Daoy (cell line): ENCODE measurements at places on chromosomes 3 and 15. TPM values are rescaled to one million over a fixed set of nuclear protein-coding genes. Genes with fewer than 3 reads are reported as not detected.

DNA sequence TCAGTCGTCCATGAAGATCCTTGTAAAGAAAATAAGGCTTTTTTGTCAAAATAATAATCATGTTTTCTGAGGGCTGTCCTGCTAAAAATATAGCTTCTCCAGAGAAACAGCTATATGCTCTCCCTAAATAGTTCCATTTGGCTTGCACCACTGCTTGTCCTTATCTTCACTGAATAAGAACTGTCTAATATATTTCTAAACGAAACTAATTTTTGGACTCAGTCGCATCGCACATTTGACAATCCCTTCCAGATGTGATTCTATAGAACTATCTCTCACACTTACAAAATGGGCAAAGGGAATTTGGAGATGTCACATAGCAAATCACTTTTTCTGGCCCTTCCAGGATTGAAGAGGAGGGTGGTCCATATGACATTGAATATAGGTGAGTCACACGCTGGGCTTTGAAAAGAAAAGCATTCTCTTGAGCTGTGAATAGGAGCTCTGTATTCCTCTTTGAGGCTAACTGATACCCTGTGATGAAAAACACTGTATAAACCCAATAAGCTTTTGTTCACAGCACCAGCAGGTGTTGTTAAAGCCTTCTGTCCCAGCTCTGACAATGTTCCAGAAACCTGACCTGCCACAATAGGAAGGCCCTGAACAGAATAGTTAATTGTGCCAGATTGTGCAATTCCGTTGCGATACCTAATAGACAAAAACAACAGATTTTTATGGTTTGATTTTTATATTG lies 1144.2 kb downstream of the ROBO2 start:
- DNase-seq, result no peak

DNA sequence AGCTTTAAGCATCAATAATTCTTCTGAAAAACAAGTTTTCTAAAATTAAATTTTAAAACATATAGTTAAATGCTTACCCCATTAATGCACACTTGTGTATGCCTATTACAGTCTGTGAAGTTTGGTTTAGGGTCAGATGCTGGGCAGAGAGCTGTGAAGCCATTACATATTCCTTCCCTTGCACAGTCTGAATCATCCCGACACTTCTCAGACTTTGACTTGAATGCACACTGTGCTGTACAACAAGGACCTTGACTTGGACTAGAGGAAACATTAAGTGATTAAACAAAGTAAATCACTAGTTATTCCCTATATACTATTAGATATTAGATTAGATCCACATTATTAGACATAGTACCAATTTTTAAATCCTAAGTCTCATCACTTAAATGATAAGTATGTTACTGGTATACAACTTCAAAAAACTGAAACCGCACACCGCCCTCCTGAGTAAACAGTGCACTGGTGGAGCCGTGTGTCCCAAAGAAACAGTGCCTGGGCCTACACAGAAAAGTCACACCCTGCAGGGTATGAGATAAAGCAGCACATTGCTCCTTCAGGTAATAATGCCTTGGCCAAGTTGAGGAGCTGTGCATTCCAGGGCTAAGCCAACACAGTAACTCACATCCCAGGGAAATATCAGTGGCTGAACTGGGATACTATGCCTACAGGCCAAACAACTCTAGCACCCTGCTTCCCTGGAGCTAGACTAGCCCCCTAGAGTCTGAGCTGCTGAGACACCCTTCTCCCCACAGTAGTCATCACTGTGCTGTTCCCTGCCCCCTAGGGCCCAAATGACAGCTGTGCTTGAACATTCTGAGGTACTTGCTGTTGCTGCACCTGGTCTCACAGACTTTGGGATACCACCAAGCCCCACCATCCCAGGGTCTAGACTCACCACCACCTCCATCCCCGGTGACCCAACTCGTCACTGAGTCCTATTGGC lies 137.5 kb downstream of the ADAM10 start:
- no peak for DNase-seq

GRCh38 chr3:127796045-127796830 lies 26.1 kb downstream of the MGLL start:
- no peak for DNase-seq

CTXN2 gene
- total RNA-seq, result not detected in 2 replicates

DNA sequence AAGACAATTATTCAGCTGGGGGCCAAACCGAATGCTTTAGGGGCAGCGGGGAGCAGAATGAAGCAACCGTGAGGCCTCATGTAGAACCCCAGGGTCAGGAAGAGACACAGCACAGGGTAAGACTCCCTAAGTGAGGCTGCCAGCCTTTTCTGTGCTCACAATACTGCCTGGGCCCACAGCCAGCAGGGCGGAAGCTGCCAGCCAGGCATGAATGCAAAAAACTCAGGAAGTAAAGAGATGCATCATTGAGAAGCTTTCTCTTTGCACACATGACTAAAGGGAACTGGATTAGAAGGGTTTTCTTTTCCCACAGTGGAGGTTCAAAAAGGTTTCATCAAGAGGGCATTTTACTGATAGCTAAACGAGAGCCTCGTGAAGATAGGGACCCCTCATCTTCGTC lies 33.3 kb downstream of the CA12 start:
- DNase-seq, result peak; percentile 85

- peak; percentile 46 for DNase-seq
Measured at GRCh38 chr3:120425572-120426250, 25.1 kb downstream of the FSTL1 start.

MYH15 gene
- 0.18 and 1.1 TPM in 2 replicates for total RNA-seq

GRCh38 chr15:41861736-41862356 lies 23.2 kb downstream of the PLA2G4B start:
- no peak for DNase-seq

- no peak for DNase-seq
Measured at GRCh38 chr3:41223691-41224090, 24.4 kb downstream of the CTNNB1 start.

- DNase-seq, result no peak
Measured at GRCh38 chr15:62835351-62835750, 207.2 kb upstream of the TPM1 start.

GRCh38 chr3:152122851-152123250 lies 145.9 kb upstream of the MBNL1 start:
- DNase-seq, result no peak

GABRG3 gene
- not detected in 2 replicates for total RNA-seq

ROBO1 gene
- total RNA-seq, result 17.8 and 19.5 TPM in 2 replicates

GRCh38 chr3:181839916-181840297 lies 128.2 kb downstream of the SOX2 start:
- DNase-seq, result no peak

OSTN gene
- 0.11 TPM in 1 of 2 replicates, not detected in the other for total RNA-seq

TIGIT gene
- not detected in 2 replicates for total RNA-seq

- DNase-seq, result no peak
Measured at GRCh38 chr15:38477637-38478036, 23.7 kb downstream of the FAM98B start.

DNA sequence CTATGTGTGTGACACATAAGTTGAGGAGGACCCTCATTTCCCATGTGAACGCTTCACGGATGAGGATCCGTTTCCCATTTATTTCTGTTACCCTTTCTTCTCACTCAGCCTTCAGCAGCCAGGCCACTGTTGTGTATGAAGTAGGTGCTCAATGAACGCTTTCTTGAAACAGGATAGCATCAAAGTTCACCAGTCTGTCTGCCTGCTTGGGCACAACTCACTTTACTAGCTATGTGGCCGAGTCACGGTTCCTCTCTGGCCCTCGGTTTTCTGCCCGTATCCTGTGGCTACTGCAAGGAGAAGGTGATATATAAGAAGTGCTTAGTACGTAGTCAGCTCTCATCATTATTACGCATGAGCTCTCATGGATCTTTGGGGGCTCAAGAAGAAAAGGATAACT lies 22.4 kb downstream of the ACSBG1 start:
- DNase-seq, result peak; percentile 38

GRCh38 chr15:79815468-79815867 lies 81.3 kb downstream of the MTHFS start:
- DNase-seq, result no peak

DNA sequence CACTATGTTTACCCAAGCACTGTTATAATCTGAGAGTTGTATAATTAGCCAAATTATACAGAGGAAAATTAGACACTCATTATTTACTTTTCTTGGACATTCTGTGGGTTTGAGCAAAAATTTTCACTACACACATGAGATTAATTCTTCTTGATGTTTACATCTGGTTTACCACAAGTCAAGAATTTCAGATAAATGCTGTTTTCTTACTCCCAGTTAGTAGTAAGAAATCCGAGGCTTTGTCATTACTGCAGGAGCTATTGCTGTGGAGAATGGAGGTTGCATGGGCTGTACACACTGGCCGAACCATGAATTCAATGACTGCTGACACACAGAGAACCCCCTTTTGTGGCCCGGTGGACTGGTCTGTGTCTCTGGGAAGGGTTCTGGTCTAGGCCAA lies 207.7 kb upstream of the CFAP20DC start:
- no peak for DNase-seq

DNA sequence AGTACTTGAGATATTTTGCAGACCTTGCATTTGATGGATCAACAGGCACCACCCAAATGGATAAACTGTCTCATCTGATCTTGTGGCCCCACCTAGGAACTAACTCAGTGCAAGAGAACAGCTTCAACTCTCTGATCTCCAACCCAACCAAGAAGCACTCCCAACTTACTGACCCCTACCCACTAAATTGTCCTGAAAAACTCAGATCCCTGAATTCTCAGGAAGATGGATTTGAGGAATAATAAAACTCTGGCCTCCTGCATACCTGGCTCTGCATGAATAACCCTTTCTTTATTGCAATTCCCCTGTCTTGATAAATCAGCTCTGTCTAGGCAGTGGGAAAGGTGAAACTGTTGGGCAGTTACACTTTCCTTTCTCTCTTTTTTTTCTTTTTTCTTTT lies 247.9 kb downstream of the ZPLD1 start:
- DNase-seq, result no peak

B3GNT5 gene
- total RNA-seq, result 7.8 and 14.1 TPM in 2 replicates

NCK1 gene
- 26.6 and 43.2 TPM in 2 replicates for total RNA-seq

GRCh38 chr3:13018561-13019242 lies 54.5 kb downstream of the IQSEC1 start:
- DNase-seq, result no peak

- DNase-seq, result no peak
Measured at GRCh38 chr3:145865399-145866018, 295.5 kb downstream of the PLOD2 start.

GRCh38 chr3:183357564-183358079 lies 70.8 kb downstream of the MCF2L2 start:
- DNase-seq, result no peak

DNA sequence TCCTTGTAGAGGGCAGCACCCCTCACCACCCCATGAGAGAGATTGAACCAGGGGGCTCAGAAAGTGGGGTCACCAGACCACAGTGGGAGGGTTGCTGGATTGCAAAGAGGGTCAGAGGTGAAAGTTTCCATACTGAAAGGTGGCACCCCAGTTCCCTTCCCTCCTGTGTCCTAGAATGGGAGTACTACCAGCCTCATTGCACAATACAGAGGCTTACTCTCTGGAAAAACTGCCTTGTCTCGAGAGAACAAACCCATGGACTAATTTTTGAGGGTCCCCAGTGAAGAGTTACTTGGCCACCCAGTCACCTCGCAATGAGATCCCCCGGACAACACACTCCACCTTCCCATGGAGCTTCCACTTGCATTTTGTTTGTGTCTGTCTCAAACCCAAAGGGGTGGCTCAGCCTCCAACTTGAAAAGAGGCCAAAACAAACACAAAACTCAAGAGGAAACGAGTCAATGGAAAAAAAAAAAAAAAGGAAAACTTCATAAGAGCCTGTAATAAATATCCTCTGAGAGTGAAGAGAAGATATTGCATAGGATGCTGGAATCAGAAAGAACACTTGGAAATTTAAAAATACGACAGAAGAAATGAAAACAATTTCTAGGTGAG lies 18.6 kb downstream of the MESP2 start:
- DNase-seq, result peak; percentile 47

CYP1A2 gene
- not detected in 2 replicates for total RNA-seq

CHRM5 gene
- 0.36 TPM in 1 of 2 replicates, not detected in the other for total RNA-seq

DNA sequence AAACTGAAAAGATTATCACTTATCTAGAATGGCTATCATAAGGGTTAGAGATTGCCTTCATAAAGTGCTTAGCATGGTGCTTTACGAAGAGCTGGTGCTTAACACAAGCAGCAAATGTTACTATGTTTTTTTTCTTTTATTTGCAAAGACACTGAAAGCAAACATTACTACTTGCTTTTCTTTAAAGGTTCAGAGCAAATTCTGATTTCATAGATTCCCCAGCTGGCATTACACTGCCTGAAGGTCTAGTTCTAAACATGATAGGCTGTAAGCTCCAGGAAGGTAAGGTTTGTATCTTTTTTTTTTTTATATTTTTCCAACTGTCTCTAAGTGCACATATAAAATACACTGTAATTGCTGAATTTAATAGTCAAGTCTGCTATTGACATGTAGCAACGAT lies 71.9 kb downstream of the UQCC5 start:
- no peak for DNase-seq

- DNase-seq, result no peak
Measured at GRCh38 chr15:63323798-63324563, 46.6 kb downstream of the APH1B start.

DNA sequence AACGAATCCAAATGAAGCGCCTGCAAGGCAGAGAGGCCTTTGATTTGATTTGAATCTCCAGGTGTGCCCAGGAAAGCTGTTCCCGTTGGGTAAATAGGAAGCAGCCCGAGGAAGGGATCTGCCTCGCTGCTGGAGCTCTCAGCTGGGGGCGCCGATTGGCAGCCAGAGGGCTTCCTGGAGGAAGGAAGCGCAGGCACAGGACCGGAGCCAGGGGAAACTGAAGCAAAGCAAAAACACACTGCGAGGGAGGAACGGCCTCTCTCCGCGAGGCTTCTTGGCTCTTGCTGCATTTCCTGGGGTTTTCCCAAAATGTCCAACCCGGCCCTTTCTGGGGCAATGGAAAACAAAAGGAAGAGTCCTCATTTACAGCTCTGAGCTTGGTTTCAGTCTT lies 80.3 kb downstream of the TMEM266 start:
- peak; percentile 34 for DNase-seq

DNA sequence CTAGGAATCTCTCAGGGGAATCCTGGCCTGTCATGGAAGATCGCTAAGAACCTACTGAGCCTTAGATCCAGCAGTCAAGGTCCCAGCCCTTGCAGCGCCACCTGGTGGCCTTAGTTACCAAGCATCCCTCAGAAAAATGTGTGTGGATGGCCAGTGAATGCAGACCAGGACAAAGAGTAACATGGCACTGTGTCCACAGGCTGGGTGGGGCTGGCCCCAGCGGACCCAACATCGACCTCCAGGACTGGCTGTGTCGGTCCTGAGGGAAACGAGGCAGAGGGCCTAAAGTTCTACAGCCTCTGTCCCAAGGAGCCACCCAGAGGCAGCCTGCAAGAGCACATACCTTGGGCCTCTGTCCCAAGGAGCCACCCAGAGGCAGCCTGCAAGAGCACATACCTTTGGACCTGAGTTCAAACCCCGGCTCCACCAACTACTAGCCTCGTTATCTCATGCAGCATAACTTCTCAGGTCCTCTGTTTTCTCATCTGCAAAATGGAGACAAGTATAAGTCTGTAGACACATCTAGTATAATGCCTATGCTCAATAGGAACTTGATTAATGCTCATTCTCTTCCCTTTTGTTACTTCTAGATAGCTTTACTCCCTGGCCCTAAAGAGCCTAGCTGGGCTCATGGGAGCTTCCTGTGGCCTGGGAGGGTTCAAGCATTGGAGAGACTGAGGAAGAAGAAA lies 57.5 kb upstream of the HERC1 start:
- peak; percentile 79 for DNase-seq
